ENCODE measurements at places on chromosomes 13 and 19.
A peak's percentile ranks its signal among the peaks of the same experiment; 100 is the strongest.

DNA sequence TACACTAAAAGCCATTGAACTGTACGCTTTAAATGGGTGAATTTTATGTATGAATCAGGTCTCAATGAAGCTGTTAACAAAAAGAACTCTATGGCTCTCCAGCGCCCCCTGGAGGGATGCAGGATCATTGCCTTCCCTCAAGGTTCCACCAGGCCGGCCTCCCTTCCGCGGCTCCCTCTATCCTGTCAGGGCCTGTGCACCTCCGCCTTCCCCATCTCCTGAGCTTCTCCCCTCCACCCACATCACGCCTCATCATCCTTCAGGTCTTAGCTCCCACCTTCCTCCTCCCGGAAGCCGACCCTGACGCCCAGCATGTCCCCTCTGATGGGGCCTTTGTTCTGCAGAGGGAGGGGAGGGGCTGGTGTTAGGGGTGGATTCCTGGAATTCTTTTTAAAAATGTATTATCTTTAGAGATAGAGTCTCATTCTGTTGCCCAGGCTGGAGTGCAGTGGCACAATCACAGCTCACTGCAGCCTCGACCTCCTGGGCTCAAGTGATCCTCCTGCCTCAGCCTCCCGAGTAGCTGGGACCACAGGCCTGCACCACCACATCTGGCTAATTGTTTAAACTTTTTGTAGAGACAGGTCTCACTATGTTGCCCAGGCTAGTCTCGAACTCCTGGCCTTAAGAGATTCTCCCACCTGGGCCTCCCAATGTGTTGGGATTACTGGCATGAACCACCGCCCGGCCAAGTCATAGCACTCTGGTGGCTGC is 27.7 kb downstream of the MEIS3 start:
- DNase-seq = peak; percentile 68

DNA sequence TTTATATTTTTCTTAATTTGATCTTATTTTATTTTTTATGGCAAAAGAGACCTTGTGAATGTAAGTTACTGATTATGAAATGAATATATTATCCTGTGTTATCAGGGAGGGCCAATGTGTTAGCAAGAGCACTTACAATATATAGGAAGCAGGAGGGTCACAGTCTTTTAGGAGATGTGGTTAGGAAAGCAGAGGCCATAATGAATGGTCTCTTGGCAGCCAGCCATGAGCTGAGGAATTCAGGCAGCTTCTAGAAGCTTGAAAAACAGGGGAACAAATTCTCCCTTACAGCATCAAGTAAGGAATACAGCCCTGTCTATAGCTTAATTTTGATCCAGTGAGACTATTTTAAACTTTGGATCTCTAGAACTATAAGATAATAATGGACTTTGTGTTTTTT is 2374.6 kb downstream of the PCDH9 start:
- DNase-seq = no peak

DNA sequence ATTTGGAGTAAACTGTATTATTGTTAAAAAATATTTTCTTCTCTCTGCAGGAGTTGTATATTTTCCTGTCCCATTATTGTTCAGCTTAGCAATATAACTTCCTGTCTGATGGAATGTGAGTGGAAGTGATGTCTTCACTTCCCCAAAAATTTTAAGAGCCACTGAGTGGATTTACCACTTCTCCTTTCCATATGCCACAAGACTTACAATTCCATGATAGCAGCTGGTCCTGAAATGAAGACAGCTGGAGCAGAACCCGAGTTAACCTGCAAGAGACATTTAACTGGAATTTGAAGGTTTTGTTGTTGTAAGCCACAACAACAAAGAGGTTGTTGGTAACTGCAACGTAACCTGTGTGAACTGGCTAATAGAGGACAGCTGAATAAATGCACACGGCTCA is 23.4 kb upstream of the TBC1D4 start:
- no peak for DNase-seq

DNA sequence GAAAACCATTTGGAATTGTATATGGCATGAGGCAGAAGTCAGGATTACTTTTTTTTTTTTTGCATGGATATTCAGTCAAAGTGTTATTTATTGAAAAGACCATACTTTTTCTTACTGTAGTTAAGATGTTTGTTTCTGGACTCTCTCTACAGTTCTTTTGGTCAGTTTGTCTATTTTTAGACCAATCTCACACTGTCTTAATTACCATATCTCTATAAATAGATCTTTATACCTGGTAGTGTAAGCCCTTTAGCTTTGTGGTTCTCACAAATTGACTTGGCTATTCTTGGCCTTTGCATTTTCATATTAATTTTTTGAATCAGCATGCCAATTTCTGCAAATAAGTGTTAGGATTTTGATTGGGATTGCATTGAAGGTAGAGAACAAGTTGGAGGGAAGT is 96.8 kb downstream of the MAB21L1 start:
- no peak for DNase-seq

GRCh38 chr19:40932008-40932959 is 50.3 kb upstream of the CYP2A7 start:
- no peak for DNase-seq

GRCh38 chr19:19470579-19470978 is 44.8 kb downstream of the TSSK6 start:
- DNase-seq = no peak

- no peak for DNase-seq
These were observed 170.0 kb downstream of the KDM4B start for GRCh38 chr19:5138606-5139582.

DNA sequence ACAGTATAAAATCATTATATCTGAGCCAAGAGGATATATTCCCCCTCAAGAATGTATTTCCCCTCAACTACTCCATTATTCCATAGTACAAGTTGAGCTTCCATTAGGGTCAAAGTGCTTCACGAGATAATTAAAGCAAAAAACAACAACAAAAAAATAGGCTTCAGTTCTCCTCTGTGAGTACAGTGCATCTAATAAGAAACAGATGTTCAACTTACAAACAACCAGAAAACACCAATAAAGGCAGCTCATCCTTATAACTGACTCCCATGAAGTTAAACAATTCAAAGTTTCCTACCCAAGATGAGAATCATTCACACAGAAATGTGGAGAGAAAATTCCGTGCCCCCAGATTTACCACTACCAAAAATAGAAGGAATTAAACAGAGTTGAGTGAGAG is 854.4 kb downstream of the PCDH9 start:
- DNase-seq = no peak

- DNase-seq = no peak
These were observed 199.6 kb downstream of the KLF5 start for GRCh38 chr13:73258406-73258805.

DNA sequence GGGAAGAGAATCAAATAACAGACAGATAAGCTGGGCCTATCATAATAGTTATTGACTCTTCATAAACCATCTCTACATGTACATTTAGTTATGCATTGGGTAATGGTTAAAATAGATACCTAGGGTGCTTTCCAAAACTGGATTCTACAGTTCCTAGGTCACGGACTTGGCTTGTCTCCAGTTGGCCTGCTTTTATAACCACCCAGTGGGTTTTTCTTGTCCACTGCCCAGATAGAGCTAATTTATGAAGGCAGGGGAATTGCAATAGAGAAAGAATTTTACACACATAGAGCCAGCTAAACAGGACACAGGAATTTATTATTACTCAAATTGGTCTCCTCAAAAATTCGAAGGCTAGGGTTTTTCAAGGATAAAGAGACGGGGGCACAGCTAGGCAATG is 97.3 kb downstream of the FAM216B start:
- no peak for DNase-seq

DNA sequence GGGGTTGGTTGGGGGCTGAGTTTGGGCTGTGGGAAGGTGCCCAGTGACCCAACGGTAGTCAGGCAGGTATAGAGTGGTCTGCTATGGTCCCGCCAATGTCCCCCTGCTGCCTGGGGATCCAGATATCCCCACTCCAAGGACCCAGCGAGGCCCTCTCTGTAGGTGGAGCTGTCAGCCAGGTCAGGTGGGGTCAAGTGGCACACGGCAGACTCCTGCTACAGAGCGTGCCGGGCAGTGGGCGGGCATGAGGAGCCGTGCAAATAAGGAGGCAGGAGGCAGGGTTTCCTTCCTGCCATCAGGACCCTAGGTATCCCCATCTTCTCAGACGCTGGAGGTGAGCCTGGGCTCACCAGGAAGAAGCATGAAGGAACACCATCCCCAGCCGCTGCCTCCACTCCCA is 14.9 kb downstream of the EVI5L start:
- no peak for DNase-seq

DNA sequence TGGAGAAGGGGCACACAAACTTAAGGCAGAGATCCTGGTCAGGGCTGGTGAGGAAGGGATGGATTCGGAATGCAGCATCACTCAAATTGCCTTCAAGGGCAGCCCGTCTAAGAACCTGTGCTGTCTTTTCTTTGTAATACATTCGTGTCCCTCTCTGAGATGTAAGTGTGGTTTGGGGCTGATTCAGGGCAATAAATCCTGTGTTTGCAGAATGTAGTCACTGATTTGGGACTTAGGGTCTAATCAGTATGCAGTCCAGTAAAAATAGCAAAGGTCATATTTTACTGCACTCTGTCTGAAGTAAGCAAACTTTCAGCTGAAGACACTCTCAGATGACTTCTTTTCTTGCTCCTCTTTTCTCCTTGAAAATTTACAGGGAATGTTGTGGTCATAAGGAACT is 93.8 kb upstream of the C1QTNF9B start:
- DNase-seq = no peak

DNA sequence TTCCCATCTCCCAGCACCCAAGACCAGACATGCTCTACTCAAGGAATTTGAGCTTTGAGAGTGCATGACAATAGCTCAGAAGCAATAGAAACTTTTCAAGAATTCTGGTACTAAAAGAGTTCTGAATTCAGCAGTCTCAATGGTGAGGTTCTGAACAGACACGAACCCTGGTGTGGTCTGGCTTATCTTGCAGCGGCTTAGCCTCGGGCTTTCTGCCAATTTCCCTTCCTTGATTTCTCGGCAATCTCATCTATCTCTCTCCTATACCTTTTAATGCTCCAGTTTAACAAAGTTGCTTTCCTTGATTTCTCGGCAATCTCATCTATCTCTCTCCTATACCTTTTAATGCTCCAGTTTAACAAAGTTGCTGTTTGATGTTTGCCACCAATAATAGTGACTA is 174.6 kb downstream of the SPRY2 start:
- DNase-seq = no peak

- DNase-seq = peak; percentile 81
These were observed 5.9 kb downstream of the KLF12 start for GRCh38 chr13:74128156-74128767.

GRCh38 chr13:96089749-96090239 is at the start of gene HS6ST3:
Gene HS6ST3, plus strand, starts transcription at chr13:96090107.
- no peak for DNase-seq

DNA sequence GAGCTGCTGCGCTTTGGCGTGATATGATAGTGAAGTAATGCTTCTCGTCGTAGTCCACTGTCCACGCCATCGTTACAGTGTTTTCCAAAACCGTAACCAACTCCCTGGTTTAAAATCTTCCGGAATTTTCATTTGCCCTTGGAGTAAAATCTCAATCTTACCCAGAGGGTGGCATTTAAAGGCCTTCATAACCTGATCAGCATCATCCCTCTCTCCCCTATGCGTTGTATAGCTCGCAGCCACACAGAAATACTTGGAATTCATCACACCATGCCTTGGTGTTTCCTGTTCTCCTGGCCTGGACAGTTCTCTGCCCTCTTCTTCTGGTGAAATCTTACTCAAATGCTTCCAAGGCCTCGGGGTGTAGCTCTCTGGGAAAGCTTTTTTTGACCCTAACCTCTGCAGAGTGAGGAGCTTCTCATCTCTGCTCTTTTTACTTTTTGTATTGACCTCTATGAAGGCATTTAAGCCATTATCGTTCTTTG is 839 bp downstream of the MPHOSPH8 start:
- DNase-seq = peak; percentile 40

DNA sequence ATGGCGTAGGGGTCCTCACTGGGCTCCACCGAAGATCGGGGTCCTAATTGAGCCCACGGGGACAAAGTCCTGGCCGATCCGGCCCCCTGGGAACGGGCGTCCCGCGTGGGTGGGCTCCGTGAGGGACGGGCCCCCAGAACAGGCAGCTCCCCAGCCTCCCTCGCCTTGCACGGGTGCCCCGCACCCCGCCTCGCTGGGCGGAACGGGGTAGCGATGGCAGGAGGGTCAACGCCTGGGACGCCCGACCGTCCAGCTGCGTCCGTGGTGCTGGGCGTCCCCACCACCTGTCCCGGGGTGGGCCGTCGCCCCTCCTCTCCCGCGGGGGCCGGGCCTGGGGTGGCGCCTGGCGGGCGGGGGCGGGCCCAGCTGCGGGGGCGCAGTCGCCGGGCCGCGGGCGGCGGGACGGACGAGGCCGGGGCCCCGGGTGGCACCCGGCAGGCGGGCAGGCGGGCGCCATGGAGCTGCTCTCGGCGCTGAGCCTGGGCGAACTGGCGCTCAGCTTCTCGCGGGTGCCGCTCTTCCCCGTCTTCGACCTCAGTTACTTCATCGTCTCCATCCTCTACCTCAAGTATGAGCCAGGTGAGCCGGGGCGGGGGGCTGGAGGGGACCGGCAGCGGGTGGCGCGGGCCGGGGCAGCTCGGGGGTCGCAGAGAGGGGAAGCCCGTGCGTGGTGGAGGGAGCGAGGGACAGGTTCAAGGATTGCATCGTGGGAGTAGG is at the start of gene TMEM38A:
TSS of gene TMEM38A (plus strand) at position 377 of the 717 bp plus-strand sequence. CDS start at position 456, 79 bp downstream.
- DNase-seq = no peak

GRCh38 chr19:32392901-32393300 is 12.7 kb upstream of the DPY19L3 start:
- DNase-seq = no peak

DNA sequence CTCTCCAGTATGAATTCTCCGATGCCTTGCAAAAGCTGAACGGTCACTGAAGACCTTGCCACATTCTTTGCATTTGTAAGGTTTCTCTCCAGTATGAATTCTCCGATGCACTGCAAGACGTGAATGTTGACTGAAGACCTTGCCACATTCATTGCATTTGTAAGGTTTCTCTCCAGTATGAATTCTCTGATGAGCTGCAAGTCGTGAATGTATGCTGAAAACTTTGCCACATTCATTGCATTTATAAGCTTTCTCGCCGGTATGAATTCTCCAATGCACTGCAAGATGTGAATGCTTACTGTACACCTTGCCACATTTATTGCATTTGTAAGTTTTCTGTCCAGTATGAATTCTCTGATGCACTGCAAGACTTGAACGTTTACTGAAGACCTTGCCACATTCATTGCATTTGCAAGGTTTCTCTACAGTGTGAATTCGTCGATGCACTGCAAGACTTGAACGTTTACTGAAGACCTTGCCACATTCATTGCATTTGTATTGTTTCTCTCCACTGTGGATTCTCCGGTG is 20.0 kb upstream of the ZNF841 start:
- no peak for DNase-seq
